CD4-positive, alpha-beta T cell treated with Interleukin-17A for 1 hour (primary cell): ENCODE measurements at places on chromosomes 4 and X.

DNA sequence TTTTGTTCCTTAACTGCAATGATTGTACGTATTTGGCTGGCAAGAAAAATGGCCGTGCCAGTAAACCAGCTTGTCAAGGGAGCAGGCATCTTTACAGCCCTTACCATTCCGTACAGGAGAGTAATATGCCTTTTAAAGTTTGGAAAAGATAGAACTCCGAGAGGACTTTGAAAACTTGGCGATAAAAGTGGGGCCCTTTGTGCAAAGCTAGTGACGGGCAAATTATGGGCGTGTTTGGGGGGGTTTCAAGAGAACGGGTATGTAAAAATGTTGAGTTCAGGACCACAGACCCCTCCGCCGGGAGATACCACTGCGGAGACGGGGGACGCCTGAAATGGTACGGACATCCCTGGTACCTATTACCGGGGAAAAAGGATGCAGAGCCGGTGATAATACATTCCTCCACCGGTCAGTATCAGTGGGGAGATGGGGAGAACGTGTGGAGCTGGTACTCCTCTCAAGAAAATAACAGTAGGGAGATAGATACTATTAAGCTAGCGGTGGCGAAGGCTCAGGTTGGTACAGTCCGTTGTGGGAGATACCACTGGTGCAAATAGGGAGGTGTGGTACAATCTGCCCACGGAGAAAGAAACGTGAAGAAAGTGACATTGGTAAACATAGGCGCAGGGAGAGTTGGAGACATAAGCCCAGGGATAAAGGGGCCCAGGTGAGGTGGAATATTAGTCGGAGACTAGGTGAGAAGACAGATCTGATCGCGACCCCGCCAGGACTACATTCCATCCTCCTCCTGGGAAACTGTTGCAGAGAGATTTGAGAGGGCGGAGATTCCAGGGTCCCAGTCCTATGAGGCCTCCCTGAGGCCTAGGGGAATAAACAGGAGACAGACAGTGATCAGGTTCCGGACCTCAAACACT lies 14.5 kb downstream of the SPACA5 start:
- peak; percentile 84 for DNase-seq

- DNase-seq = no peak
Measured at GRCh38 chr4:145716200-145716599, 36.3 kb downstream of the C4orf51 start.

DNA sequence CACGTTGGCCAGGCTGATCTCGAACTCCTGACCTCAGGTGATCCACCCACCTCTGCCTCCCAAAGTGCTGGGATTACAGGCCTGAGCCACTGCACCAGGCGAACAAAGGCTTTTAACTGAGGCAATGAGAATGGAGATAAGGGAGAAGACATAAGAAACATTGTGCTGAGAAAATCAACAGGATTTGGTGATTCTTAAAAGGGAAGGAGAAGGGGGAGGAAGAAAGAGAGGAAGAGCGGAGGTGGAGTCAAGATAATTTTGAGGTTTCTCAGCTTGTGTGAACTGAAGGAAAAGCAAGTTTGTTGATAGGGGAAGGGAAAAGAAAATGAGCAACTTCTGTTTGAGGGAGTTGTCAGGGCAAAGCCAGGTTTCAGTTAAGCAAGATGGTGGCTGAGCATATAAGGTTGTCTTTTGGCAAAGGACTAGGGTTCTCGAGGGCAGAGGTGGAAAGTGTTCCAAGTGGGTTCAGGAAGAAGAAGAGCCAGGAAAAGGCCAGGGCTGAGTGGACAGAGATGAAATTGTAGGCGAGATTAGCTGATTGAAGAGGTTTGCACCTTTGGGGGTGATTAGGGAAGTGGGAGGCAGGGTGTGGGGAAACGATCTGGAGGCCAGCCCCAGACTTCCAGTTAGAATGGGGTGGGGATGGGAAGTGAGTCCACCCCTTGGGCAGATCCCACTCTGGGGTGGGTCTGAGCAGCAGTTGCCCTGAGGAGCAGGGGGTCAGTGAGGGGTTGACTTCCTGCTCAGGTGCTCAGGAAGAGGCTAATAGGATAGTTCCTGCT lies 7.8 kb downstream of the DOCK11 start:
- no peak for DNase-seq

- no peak for DNase-seq
Measured at GRCh38 chrX:41808047-41808446, 84.1 kb downstream of the GPR82 start.

- peak; percentile 16 for DNase-seq
Measured at GRCh38 chr4:84966382-84967242, at the start of gene WDFY3. Gene WDFY3, minus strand, starts transcription at chr4:84966690. Its CDS starts 106,099 bp downstream, at chr4:84860591.

GRCh38 chrX:139204898-139205667 lies 325.5 kb upstream of the F9 start:
- no peak for DNase-seq

DNA sequence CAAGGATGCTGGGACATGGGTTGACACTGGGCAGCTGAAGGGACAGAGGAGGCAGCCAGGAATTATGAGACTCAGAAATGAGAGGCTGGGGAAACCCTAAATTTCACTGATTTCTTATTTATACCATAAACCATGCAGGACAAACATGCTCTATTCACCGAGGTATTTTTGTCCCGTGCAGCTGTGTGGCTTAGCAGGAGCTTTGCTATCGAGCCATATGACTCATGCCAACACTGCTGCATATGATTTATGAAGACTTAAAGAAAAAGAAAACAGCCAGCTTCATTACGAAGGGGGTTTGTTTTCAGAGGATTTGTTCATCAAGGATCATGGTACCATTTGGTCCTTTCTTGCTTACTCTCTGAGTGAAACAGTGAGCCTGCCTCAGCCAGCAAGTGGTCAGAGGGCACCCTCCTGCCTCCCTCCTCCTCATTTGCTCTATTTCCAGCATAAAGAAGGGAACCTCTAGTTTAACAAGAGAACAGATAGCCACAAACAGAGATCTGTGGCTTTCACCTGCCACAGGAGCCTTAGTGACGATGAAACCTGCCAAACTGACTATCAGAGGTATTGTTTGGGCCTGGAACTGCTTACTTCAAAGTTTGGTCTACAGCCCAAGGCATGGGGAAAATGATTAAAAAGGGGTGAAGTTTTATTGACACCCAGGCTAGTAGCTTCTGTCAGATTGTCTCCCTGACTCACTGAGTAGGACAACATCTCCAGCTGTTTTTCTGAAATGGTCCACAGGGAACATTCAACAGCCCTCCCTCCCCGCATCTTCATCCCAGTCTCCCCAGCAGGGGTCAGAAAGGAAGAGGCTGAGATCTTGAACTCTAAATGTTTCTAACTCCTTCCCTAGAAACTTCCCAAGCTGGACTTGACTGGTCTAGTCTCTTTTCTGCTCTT lies 80.1 kb upstream of the MAML3 start:
- DNase-seq = no peak

DNA sequence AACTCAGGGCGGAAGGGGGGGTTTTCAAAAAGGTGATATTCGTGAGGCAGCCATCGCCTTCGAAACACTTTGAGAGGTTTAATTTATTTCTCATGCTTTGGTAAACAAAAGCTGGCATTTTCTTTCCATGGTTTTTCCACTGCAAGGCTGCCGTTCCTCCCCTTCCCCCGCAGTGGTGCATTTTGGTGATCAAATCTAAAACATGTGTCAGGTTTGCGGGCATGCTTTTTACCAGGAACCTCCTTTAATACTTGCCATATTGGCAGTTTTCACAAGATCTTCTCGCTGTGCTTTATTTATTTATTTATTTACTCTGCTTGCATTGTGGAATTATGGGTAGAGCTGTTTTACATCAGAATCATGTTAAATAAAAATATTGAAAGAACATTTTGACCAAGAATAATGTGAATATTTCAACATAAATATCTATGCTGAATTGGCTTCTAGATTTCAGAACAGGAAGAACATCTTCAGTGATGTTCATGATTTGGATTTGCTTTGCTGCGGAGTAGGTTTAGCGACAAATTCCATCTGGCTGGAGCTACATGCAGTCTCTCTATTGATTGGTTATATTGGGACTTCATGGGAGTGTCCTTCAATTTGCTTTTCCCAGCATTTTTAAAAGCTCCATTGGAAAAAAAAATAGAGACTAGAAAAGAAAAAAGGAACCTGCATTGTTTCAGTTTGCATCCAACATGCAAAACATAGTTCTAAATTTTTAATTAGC lies 54.4 kb downstream of the STOX2 start:
- DNase-seq = no peak

DNA sequence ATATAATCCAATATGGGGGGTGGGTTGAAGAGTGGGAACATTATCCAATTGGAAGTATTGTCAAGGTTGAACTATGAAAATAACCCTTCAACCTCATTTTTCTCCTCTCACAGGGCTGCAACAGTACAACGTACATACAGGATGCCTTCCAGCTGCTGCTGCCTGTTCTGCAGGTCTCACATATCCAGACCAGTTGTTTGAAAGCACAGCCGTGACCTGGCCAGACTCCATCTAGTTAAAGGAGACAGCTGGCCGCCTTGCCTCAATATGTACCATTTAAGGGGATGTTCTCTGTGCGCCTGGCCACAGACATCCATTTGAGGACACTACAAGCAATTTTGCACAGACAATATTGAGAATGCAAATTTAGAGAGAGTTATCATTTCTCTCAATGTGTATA lies 75.7 kb downstream of the FAM114A1 start:
- no peak for DNase-seq

GRCh38 chr4:139552517-139553307 lies 3.3 kb downstream of the SETD7 start:
- DNase-seq = no peak

- DNase-seq = no peak
Measured at GRCh38 chrX:42694260-42694815, 83.6 kb downstream of the PPP1R2C start.

DNA sequence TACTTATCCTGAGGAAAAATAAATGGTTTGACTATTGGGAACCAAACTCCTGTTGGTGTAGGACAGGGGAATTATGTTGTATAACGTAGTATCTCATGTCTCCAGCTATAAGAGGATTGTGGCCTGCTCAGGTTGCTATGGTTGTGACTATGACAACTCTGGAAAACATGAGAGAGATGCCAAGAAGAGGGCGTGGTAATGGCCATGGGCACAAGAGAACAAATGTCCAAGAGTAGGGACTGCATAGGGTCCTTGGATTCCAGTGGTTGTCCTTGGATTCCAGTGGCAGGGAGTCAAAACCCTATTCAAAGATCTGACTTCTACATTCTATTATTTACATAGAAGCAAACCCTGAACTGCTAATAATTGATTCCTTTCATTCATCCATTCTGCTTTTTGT lies 6.8 kb upstream of the MOB1B start:
- DNase-seq = no peak

- no peak for DNase-seq
Measured at GRCh38 chr4:169144061-169144600, 126.6 kb downstream of the SH3RF1 start.

DNA sequence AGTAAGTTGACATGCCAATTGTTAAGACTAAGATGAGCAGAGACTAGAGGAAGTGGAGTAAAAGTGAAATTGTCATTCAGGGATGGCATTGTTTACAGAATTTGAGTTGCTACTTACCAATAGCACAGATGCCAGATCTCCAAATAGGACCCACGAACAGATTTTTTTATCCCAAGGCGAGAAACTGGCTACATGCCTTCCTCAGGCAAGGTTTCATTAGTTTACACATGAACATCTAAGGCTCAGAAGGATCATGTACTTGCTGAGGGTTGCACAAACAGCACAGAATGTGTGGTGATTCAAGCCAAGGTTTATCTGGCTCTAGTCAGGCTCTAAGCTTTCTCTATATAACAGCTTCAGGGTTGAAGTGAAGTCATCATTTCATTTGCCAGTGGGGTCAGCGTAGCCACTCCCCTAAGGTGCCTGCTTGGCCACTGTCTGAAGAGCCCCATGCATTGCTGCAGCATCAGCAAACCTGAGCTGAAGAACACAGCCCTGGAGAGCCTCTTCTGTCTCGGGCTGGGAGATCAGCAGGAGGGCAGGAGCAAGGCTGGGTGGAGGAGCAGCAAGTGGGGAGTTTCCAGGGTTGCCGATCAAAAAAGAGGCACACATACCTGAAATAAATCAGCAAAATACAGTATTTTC lies 193.0 kb upstream of the LCORL start:
- no peak for DNase-seq

DNA sequence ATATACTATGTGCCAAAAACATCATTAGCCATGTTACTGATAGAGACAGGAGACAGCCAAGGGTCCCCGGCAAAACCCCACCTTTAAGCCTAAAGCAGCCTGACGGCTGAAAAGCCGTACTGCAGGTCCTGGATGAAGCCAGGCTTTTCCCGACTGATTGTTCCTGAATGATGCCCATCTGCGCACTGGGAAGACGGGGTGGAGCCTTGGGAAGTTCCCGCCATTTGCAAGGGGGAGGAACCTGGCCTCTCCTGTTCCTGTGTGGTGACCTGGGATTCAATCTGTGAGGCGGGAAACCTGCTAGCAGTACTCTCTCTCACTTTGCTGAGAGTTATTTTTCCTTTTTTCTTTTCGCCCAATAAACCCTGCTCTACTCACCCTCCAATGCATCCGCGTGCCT lies 15.1 kb upstream of the CAMK2D start:
- DNase-seq = no peak

GRCh38 chrX:139801397-139801813 lies 93.4 kb upstream of the MCF2 start:
- no peak for DNase-seq

GRCh38 chr4:92234393-92235176 lies 69.2 kb upstream of the GRID2 start:
- no peak for DNase-seq

DNA sequence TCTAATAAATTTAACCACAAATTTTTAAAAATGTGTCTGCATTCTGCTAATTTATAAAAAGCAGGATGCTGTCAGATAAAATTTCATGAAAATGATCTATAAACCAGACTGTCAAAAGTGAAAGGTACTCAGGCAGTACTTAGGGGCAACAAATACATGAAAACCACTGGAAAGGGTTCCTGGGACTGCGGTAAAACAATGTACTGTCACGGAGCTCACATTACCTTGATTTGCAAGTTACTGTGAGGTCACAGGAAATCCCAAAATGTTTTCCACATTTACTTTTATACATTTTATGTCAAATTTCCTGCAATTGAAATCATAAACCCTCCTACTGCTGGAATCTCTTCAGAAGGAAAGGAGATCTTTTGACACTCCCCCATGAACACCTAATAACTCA lies 45.3 kb downstream of the SHISA3 start:
- no peak for DNase-seq

GRCh38 chr4:74624351-74625151 lies 169.8 kb downstream of the BTC start:
- peak; percentile 19 for DNase-seq

DNA sequence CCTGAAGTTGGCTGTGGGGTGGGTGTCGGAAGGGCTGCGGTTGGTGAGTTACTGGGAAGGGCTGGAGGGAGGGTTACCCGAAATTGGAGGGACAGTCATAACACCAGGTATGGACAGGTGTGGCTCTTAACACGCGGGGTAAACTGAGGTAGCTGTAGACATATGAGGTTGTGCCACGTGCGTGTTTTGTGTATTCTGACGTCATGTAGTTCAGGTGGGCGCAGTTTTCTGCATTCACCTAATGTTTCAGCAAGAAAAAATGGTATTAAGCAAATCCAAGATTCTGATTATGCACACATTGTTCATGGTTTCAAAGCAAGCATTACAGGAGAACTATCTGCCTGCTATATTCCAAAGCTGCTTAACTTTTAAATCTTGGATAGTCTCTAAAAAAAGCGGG lies 83.5 kb upstream of the GPM6B start:
- DNase-seq = no peak
